CD8-positive, alpha-beta T cell (primary cell): ENCODE measurements at places on chromosomes 4 and X.

DNA sequence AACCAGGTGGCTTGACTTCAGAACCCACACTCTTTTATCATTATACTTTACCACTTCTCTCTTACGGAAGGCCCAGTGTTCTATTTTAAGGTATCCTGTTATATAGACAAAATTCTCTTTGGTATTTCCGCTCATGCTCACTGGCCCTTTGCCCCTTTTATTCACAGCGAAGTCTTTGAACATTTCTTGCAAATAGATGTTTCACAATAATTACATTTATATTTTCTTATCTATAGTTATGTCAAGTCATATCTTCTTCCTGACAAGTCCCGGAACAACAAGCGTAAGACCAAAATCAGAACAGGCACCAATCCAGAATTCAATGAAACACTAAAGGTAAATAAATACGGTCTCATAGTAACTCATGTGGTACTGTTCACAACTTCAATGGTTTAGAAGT lies 102.0 kb downstream of the SYTL5 start:
- DNase-seq: no peak

GRCh38 chrX:41688835-41689234 lies at the start of gene GPR34:
TSS of gene GPR34 (plus strand) at chrX:41688973. CDS start at chrX:41695634, 6,661 bp downstream.
- DNase-seq: no peak

- DNase-seq: no peak
These were observed 56.3 kb downstream of the CCDC149 start for GRCh38 chr4:24856586-24856985.

GRCh38 chr4:132934911-132935310 lies 214.2 kb upstream of the PCDH10 start:
- no peak for DNase-seq

GRCh38 chrX:51047950-51048349 lies 137.4 kb downstream of the BMP15 start:
- no peak for DNase-seq

- no peak for DNase-seq
These were observed 19.3 kb downstream of the SLC25A53 start for GRCh38 chrX:104137496-104137895.

GRCh38 chr4:120445186-120445585 lies 378.5 kb upstream of the MAD2L1 start:
- no peak for DNase-seq

DNA sequence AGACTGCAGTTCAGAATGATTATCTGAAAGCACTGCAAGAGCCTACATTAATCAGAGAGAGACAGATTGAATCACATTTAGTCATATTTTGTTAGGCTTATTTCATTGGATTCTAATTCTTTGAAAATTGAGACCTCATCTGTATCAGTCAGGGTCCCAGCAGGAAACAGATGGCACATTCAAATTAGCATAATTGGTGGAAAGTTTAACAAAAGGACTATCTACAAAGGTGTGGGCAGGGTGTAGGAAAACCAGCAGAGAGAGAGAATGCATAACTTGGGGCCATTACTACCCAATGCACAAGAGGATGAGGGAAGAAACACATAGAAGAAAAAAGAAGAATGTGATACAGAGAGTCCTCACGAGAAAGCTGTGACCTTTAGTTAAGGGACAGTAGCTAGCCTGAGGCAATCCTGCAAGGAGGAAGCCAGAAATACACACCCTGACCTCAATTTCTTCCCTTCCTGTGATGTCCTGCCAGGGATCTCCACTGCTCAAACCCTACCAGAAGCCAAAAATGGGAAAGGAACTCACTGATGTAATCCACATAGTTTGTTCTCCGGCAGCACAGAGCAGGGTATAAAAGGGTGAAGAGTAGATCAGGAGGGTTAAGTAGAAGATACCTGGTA lies 17.7 kb upstream of the XKRX start:
- DNase-seq: no peak

DNA sequence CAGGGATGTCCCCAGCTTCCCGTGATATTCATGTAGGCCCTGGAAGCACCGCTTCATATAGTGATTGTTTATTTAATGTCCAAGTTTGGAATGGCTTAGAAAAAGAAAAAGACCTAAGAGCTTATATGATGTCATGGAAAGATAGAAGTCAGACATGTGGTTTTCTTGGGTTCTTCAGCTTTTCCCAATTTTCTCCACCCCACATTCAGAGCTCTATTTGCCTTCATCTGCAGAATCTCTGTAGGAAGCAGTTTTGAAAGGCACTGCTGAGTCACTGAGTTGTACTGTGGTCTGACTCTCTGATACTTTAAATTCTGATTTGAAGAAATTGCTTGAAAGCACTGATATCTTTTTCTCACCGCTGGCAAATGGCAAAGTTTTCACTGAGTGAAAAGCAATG lies 120.6 kb upstream of the EDNRA start:
- DNase-seq: no peak

DNA sequence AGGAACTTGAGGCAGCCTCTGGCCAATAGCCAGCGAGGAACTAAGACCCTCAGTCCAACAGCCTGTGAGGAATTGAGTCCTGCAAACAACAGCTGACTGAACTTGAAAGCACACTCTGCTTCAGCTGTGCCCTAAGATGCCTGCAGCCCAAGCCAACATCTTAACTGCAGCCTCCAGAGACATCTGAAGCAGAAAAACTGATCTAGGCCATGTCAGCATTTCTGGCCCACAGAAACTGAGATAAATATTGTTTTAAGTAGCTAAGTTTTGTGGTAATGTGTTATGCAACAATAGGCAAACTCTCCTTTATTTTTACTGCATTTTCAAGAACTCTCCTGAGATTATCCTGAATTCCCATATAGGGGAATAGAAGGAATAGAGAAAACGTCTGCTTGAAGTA lies 24.4 kb upstream of the PIGA start:
- no peak for DNase-seq

DNA sequence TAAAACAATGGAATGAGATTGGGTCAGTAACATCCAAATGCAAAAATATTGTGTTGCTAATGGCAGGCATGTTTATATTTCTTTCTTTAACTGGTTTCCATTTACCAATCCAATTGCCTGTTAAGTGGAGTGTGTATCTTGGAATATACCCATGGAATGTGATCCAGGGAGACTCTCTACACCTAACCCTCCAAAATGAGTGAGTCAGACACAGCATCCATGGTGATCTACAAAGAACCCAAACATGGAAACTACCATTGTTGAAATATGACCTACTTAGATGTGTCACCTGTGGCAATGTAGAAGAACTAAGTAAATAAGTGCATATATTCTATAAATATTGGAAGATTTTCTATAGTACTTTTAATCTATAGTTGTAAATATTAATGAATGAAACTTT lies 110.3 kb downstream of the AREG start:
- no peak for DNase-seq

- no peak for DNase-seq
These were observed 38.3 kb upstream of the CBLL2 start for GRCh38 chrX:22234380-22234779.

GRCh38 chr4:33421887-33422286 lies 2701.7 kb downstream of the PCDH7 start:
- DNase-seq: no peak

DNA sequence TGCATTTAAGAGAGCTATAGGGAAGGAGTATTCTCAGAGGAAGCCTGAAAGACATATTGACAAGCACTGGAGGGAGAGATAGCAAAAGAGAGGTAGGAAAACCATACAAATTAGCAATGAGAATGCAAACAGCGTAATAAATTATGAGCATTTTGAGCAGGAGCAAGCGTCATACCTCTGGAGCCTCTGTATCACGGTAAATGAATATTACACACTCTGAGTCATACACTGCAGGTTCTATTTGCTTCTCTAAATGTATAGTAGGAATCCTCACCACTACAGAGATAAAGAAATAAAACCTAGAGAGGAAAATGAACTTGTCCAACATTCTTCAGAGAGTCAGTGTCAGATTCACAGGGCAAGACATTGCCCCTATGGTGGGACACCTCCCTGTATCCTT lies 46.4 kb upstream of the GABRE start:
- no peak for DNase-seq

- DNase-seq: no peak
These were observed 181.7 kb downstream of the GBA3 start for GRCh38 chr4:22874334-22874912.

GRCh38 chr4:74330295-74330750 lies 22.1 kb downstream of the EPGN start:
- DNase-seq: no peak

GRCh38 chr4:135705343-135705742 lies 1503.8 kb upstream of the PABPC4L start:
- DNase-seq: no peak

GRCh38 chrX:97215186-97215585 lies 331.5 kb downstream of the RPA4 start:
- DNase-seq: no peak

DNA sequence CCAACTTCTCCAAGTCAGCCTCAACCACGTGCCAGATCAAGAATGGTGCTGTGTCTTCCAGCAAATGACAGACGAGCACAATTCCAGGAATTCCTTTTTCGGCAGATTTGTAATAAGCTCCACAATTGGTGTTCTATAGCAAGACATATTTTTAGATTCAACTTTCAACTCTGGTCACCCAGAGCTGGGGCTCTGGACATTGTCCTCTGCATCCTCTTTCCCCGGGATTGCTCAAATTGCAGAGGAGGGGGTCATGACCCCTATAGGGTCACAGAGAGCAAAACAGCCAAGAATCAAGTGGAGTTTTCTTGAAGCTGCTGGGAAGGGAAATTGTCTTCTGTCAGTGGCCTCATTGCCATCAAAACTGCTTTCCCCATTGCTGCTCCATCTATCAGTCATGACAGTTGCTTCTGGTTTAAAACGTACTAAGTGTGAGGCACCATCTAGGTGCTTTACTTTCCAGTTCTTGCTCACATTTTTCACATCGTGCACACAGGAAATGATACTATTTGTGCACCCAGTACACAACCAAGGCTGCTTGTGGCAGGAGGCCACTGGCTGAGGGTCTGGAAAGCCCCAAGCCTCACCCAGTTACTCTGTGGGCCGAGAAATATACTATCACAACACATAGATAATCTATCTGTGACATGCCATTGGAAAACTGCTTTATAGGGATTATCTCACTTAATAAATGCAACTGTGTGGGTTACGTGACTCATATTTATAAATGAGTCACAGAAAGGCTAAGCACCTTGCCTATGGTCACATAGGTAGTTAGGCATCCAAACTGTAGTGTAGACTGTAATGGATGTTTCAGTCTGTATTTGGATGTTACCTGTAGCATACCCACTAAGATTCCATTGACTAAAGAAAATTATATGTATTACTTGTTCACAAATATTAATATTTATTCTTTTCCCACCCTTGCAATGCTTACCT lies 91.7 kb upstream of the PHOX2B start:
- no peak for DNase-seq

- no peak for DNase-seq
These were observed 189.5 kb downstream of the GASK1B start for GRCh38 chr4:157983300-157983699.

GRCh38 chr4:154491341-154492271 lies at the start of gene DCHS2:
TSS of gene DCHS2 (minus strand) at chr4:154491799. CDS start at chr4:154491355, 444 bp downstream.
- no peak for DNase-seq

DNA sequence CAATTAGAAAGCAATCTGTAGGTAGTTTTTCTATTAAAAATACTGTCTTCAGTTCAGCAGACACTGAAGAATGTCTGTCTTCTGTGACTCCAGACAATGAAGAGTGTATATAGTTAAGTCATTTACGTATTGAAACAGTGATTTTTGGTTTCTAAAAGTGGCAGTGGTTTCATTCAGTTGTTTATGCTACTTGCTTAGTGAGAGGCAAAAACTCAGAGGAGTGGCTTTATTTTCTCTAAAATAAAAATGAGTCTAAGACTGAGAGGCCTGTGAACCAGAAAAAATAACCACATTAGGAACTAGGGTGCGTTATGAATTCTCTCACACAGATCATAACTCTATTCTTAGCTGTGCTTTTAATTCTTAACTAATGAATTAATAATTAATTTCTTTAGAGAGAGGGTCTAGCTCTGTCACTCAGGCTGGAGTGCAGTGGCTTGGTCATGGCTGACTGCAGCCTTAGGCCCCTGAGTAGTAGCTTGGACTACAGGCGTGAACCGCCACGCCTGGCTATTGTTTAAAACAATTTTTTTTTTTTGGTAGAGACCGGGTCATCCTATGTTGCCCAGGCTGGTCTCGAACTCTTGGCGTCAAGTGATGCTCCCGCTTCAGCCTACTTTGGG lies 31.4 kb downstream of the FREM3 start:
- DNase-seq: no peak

- no peak for DNase-seq
These were observed 2282.6 kb downstream of the ARAP2 start for GRCh38 chr4:33961761-33962160.

DNA sequence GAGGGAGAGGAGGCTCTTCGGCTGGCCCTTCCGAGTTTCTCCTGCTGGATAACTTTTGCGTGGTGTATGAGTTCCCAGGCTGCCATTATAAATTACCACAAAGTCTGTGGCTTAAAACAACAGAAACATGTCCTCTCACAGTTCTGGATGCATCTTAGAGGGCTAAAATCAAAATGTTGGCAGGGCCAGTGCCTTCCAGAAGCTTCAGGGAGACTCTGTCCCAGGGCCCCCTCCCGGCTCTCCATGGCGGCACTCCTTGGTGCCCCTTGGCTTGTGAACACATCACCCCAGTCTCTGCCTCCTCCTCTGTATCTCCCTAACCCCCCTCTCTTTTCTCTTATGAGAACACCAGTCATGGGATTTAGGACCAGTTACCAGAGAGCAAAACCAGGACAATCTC lies 23.3 kb upstream of the PPP2R2C start:
- DNase-seq: no peak

DNA sequence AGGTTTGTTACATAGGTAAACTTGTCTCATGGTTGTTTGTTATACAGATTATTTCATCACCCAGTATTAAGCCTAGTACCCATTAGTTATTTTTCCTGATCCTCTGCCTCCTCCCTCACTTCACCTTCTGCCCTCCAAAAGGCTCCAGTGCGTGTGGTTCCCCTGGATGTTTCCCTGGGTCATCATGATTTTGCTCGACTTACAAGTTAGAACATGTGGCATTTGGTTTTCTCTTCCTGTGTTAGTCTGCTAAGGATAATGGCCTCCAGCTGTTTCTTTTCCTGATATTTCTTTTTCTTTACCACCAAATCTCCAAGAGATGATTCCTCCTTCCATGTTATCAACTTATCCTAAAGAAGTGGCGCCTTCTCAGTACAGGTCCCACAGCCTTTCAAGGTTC lies 543.1 kb upstream of the ADGRL3 start:
- DNase-seq: no peak

DNA sequence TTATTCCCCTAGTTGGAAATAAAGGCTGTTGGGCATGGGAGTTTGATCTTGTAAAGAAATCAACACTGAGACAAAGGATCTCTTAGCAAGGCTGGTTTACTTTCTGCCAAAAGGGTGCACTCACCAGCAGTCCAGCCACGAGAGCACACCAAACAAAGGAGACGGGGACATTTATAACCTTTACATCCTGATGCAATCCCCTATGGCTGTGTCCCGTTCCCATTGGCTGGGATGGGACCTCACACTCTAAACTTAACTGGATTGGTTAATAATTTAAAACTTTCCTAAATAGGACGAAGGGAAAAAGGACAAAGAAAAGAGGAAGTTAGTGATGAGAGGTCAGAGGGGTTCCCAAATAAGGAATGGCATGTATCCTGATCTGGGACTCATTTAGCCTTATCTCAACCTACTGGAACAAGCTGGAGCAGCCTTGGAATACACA lies 17.9 kb downstream of the METAP1 start:
- no peak for DNase-seq
